ENCODE measurements at places on chromosomes 12 and 14.

DNA sequence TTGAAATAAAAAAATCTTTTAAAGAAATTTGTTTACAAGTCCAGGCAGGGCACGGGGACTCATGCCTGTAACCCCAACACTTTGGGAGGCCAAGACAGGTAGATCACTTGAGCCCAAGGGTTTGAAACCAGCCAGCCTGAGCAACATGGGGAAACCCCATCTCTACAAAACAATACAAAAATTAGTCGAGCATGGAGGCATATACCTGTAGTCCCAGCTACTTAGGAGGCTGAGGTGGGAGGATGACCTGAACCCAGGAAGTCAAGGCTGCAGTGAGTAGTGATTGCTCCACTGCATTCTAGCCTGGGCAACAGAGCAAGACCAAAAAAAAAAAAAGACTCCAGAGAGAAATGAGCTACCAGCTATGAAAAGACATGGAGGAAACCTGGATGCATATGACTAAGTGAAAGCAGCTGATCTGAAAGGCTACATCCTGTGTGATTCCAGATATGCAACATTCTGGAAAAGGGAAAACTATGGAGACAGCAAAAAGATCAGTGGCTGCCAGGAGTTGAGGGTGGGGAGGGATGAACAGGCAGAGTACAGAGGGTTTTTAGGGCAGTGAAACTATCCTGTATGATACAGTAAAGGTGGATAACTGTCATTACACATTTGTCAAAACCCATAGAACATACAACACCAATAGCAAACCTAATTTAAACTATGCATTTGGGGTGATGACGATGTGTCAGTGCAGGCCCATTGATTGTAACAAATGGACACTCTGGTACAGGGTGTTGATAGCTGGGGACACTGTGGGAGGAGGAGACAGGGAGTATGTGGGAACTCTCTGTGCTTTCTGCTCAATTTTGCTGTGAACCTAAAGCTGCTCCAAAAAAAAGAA, 59.9 kb downstream of the PRKAB1 start:
- no peak for DNase-seq

DNA sequence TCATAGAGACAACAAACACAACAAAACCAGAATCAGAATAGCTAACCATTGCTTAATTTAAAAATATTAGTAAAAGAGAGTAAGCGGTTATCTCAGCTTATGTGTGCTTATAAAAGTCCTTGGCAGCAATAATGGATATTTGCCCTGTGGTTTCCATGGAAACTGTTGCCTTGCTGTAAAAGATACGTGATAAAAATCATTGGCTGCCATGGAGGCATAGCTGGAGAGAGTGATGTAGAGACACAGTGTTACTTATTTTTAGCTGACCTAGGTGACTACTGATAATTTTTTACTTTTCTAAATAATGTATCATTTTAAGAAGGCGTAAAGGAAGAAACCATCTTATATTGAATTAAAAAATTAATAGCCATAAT, 92.9 kb downstream of the ERC1 start:
- no peak for DNase-seq

DNA sequence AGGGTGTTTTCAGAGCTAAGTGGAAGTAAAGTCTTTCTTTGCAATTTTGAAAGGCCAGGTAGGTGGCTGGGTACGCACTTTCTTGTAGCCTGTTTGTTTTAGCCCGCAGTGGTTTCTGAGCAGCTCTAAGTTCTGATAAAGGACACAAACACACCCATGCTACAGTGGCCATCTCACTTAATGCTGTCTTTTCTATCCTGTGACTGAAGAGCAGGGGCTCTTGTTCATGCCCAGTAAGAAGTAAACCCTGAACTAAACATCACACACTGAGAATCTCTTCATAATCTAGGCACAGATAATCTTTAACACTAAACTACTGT, 427.2 kb downstream of the RAD51B start:
- DNase-seq = no peak

- peak; percentile 71 for DNase-seq
Observed at GRCh38 chr12:54216797-54217661, 28.2 kb upstream of the SMUG1 start.

DNA sequence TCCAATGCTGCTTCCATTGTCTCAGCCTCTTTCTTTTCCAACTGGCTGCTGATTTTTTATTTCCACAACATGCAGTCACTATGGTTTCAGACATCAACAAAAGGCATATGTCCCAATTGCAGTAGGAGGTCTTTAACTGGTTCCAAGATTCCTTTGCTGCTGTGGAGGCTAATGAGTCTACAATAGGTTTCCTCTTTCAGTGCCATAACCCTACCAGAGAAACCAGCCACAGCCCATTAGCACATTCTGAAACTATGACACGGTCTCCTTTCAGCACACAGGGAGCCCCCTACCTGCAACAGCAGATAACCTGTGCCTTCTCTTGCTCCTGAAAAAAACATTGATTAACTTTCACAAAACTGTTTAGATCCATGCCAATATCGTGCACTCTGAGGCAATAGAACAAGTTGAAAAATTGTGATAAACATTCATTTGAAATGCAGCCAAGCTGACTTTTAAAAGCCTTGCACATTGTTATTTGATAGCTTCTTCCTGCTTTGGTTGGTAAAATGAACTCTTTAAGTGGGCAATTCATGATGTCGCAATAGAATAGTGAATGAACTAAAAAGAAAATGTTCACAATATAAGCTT, 32.4 kb downstream of the PLEKHG7 start:
- DNase-seq = no peak

GRCh38 chr12:100646896-100647295, 73.4 kb downstream of the GAS2L3 start:
- DNase-seq = no peak

DNA sequence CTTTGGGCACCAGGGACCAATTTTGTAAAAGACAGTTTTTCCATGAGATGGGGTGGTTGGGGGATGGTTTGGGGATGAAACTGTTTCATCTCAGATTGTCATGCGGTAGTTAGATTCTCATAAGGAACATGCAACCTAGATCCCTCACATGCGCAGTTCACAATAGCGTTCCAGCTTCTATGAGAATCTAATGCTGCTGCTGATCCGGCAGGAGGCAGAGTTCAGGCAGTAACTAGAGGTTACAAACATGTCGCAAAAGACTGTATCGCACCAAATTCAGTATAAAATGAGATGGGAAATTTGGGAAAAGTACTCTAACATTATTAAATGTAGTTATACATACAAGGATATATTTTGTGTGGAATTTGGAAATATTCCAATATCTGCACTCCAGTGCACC, 213.2 kb upstream of the LRFN5 start:
- DNase-seq = no peak

GRCh38 chr12:100851637-100852036, 57.1 kb downstream of the ANO4 start:
- no peak for DNase-seq

DNA sequence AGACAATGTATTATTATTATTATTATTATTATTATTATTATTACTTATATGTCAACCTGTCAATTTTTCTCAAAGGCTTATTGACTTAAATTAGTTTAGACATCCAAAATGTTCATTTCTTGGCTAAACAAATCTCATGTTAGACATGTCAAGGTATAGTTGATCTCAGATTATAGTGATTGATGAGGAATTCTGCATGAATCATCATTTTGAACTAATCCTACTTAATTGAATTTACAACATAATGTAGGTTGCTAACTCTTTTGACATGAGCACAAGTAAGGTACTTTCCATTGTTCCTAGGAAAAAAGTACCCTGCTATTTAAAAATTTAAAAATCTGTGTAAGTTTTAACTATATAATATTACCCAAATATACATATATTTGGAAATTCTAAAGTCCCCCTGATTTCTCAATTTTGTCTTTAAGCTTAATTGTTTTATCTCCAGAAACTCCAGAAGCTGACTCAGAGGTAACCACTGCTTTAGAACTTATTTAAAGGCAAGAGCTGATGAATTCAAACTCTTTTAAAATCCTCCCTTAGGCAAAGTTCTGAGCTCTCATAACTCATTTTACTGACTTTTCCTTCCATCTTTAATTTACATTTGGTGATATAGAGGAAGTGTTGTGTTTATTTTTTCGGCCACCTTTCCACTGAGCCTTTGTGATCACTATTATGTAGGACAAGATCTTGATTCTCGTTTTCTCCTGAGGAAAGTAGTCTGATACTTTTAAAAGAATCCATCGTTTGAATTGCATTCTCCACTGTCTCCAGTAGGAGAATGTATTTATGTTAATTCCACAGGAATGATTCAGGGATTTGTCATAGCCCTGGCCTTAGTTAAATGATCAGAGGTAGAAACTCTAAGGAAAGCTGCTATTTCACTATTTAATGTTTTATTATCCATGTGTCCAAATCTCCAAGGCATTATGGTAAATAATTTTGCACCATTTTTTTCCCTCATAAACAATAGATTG, 1304.5 kb downstream of the AACS start:
- no peak for DNase-seq

DNA sequence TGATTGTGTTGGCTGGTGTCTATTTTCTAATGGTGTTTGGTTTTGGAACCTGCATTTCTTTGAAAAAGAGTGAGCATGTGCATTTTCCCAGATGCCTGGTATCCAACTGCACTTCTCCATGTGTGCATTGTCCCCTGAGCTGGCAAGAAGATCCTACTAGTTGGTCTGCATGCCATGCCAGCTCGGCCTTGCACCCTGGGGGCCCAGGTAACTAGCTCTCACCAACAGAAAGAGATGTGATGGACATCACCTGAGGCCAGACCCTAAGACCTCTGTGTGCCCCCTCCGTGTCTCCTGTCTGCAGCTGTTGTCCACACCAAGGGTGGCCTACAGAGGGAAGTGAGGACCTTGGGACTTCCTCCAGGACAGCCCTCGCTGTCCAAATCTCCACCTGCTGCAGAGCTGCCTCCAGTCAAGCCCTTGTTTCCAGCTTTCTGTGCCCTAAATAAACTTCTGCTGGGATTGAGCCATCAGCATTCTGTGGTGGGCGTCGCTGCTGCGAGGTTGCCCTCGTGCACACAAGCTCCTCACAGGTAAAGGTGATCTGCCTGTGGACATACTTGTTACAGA, 30.1 kb upstream of the GPR132 start:
- DNase-seq = no peak

DNA sequence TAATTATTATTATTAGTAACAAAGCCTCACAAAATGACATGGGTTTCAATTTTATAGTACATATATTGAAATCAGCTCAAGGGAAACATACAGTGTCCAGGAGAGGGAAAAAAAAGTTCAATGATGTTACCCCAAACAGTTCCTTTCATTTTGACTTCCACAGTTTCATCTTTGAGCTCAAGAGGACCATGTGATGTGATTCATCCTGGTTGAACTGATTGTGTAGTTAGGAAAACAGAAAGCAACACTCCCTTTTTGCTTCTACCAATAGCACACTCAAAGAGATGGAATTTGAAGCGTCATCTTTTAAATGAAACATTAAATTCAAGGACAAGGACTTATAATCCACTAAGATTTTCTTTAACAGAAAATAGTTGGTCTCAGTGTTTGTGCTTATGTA, 461.0 kb downstream of the FOXG1 start:
- no peak for DNase-seq

DNA sequence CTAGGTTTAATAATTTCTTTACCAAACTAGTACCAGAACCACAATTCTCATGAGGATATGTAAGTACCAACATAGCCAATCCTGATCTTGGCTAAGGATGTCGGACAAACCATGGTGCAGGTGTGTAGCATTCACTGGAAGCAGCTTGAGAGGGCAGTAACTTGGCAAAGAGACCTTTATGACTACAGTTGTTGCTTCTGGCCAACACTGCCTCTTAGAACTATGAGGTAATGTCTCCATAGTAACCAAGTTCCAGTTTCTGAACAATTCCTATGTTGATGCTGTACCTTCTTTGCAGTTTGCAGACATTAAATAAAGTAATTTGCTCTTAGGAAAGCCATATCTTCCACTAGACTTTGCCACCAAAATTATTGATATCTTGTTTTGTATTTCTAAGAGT, at the start of gene LMNTD1:
Gene LMNTD1, minus strand, starts transcription at position 186 of the 400 bp plus-strand sequence. CDS start 324 bp downstream, outside the sequence.
- no peak for DNase-seq

GRCh38 chr14:68018598-68018997, 199.0 kb downstream of the RAD51B start:
- DNase-seq = no peak

DNA sequence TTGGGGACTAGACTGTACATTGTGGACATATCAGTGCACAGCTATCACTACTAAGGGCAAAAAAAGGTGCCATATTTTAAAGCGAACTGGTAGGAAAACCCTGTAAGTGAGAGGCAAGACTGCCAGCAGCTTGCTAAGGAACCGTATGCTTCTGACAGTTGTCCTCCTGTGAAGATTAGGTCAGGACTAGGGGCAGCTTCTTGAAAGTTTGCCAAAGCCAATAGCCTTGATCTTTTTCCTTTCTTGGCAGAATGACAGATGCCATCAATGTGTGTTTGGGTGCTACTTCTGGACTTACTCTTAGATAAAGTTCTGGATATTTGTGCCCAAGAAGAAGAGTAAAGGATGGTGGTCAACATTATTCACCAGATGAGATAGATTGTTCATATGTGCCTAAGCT, 7.4 kb downstream of the DAAM1 start:
- no peak for DNase-seq

- DNase-seq = no peak
Observed at GRCh38 chr12:84172823-84173424, 739.7 kb downstream of the SLC6A15 start.

DNA sequence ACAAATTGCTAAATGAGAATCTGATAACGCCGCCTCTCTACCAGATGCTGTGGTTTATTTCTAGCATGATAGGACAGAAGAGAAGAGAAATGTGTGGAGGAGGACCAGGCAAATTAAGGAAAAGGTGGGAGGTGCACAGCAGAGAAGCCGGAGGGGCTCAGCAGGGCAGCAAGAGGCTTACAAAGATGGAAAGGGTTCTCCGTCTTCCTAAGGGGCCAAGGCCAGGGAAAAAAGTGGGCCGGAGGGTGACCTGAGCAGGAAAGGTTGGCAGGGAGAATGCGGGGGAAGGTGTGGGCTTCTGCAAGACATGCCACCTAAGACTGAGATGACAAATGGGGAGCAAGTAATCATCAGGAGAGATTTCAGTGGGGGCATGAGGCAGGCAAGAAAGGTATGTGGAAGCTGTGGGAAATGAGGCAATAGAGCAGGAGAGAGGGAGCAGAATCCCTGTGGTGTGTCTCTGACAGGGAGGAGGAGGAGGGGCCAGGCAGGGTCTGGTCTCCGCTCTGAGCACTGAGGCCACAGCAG, 18.7 kb downstream of the MANSC1 start:
- DNase-seq = no peak

- DNase-seq = no peak
Observed at GRCh38 chr12:82383930-82384552, 25.7 kb downstream of the METTL25 start.

- peak; percentile 31 for DNase-seq
Observed at GRCh38 chr14:61662437-61663311, 32.6 kb upstream of the HIF1A start.

Data from effector memory CD4-positive, alpha-beta T cell (primary cell).